ENCODE measurements at places on chromosomes 4 and X.

GRCh38 chr4:67456577-67457196 is 88.6 kb downstream of the CENPC start:
- DNase-seq = no peak

DNA sequence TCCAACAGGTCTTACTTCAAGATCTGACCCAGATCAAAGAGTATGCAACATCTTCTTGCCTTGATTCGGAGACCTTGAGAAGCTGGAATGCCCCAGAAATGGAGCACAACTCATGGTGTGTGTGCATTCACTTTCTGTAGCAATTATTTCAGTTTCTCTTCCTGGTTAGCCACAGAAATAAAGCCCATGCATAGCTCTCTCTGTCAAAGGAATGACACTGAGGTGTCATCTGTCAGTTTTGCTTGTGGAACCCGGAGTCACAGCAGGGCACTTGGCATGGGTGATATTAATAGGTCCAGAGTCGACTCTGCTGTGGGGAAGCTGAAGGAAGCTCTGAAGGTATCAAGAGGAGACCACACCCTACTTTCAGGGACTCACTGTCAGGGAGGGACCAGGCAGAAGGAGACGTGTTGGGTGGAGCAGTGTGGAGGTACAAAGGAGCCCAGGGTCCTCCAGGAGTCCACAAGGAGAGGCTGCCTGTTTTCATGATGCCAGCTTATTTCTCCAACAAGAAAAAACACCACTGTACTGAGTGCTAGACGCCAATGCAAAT is 10.7 kb downstream of the CLNK start:
- no peak for DNase-seq

DNA sequence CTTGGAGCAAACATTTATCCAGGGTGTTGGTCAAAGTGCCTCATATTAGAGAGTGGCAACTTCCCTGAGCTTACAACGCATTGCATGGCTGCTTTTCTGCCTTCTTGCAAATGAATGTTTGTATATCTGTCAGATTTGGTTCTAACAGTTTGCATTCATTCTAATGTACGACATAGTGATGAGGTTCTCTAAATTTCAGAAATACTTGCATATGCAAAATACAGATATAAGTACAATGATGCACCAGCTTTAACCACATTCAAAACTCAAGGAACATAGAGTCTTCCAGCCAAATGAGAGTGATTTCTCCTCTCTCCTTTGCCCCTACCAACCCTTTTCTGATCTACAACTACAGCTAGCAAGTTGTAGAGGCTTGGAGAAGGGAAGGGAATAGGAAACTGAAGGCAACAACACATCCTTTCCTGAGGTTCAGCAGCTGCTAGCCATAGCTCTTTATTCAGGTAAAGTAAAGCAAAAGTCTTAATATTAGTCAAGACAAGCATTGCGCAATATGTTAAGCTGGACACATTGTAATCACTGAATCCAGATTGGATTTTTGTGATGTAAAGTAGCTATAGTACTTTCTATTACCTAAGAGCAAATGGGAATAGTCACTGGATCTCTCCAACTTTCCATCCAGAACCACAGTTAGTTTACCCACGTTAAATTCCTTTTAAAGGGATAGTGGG is 6.3 kb downstream of the TKTL2 start:
- no peak for DNase-seq

DNA sequence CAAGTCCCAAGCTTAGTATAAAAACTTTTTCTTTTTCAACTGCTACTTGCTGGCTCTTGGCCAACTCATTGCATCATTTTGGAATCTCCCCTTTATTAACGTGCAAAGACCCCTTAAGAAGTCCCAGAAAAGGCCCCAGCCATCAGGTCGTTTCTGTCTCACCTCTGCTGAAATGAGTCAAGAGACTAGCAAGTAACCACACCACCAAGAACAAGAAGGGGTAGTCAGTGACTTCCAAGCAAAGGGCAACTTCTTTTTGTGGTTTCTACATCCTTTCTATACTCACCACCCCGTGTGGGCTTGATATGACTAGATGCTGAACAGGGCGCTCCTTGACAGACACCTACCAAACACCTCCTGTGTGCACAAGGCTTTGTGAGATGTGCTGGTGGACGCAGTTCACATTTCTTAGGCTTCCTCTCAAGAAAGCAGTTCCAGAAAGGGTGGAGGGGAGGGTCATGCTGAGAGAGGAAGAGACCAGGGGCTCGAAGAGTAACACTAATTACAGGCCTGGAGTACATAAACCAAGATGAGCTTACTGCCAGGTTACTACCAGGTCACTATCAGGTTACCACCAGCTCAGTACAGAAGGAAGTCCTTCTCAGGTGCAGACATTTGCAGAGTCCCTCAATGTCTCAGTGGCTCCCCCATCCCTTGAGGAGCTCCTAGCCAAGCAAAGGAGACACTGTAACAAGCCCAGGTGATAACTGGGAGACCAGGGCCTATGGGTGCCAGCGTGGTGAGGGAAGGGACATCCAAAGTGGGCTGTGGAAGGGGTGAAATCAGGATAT is 19.3 kb downstream of the JAKMIP1 start:
- no peak for DNase-seq

- no peak for DNase-seq
These were observed 6.3 kb downstream of the AFP start for GRCh38 chr4:73442275-73442674.

DNA sequence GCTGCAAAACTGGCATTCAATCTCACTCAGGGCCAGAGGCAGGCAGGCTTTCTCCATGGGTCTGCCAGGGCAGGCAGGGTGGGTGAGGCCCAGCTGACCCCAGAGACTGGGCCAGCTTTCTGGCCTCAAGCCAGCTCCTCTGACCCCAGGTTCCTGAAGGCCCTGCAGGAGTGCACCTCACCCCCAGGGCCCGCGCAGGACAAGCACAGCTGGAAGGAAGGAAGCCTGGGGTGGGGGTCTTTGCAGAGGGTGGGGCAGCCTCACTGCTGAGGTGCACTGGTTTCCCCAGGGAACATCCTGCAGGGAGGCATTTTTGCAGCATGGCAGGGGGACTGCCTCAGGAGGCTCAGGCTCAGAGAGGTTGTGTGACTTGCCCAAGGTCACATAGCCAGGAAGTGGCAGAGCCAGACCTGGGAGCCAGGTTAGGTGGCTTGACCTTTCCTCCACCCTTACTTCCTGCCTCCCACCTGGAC is 31.5 kb upstream of the AFAP1 start:
- no peak for DNase-seq

GRCh38 chr4:108350332-108350731 is 181.6 kb upstream of the LEF1 start:
- no peak for DNase-seq

- DNase-seq = no peak
These were observed 760 bp downstream of the TMEM165 start for GRCh38 chr4:55396308-55397125.

DNA sequence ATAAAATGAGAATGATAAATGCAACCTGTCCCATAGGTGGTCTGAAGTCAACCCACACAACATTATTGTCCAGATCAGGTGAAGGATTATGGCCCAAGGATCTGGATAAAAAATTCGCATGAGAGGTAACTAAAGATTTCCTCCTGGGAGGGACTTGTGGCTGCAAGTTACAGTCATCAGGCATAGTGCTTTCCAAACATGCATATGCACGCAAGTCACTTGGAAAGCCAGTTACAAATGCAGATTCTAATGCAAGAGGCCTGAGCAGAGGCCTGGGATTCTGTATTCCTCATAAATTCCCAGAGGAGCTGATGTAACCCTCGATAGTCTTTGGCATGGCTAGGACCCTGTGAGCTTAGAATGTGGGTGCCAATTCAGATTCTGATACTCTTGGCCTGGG is 21.1 kb downstream of the HS3ST1 start:
- DNase-seq = no peak
